ENCODE measurements at places on chromosomes 12 and 14.

GRCh38 chr14:80930836-80931389, 10.6 kb downstream of the CEP128 start:
- DNase-seq: no peak

DNA sequence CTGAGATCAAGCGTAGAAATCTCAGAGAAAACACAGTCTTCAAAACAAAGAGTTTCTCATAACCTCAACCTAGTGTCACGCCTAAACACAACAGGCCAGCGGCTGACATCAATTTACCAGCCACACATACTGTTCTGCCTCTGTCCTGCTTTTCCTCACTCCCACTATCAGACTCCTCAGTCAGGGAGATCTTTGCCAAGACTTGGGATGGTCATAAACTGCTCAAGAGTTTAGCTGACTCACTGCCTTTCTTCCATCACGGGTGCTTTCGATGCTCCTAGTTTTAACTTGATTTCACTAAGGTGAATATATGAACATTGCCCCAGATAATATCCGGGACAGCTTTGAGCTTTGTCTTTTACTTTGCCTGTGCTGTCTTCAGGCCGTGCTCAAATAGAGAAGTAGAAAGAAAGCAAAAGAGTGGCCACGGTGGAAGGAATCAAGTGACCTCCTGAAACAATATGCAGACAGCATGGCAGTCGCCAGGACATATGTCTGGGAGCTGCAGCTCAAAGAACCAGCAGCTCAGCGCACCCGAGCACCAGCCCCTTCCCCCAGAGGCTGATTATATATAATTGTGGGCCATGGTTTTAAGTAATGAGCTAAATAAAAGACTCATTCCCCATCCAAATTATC, 12.1 kb downstream of the MDM1 start:
- DNase-seq: no peak

DNA sequence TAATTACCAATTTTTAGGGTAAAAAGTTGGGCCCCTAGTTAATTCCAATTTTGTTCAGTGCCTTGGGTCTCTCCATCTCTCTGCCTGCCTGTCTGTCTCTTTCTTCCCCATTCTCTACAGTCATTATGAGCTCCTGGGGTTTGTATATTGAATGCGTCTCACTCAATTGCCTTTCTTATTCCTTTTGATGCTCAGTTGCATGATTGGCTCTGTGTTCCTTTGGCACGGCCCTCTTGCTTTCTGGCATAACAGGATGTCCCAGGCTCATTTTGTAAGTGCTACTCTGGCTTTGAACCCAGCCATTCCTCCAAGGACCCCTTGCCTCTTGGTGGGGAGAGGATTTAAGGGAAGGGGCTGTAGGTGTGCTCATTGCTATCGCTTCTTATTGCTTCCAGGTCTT, 35.6 kb downstream of the ZNF664 start:
- DNase-seq: no peak

GRCh38 chr14:74525361-74525851, 31.8 kb downstream of the ISCA2 start:
- no peak for DNase-seq

- no peak for DNase-seq
Measured at GRCh38 chr12:52052468-52053186, 1.4 kb downstream of the NR4A1 start.
